EH (cell line): ENCODE measurements at places on chromosomes 12 and 14.

- no peak for DNase-seq
These were observed 67.2 kb upstream of the VASH1 start for GRCh38 chr14:76694106-76694505.

GRCh38 chr14:39666386-39666785, 234.2 kb upstream of the FBXO33 start:
- no peak for DNase-seq

GRCh38 chr12:2735432-2735831, 59.3 kb upstream of the FKBP4 start:
- DNase-seq = no peak

GRCh38 chr12:100141998-100142850, 450 bp downstream of the BLTP3B start:
- DNase-seq = no peak

DNA sequence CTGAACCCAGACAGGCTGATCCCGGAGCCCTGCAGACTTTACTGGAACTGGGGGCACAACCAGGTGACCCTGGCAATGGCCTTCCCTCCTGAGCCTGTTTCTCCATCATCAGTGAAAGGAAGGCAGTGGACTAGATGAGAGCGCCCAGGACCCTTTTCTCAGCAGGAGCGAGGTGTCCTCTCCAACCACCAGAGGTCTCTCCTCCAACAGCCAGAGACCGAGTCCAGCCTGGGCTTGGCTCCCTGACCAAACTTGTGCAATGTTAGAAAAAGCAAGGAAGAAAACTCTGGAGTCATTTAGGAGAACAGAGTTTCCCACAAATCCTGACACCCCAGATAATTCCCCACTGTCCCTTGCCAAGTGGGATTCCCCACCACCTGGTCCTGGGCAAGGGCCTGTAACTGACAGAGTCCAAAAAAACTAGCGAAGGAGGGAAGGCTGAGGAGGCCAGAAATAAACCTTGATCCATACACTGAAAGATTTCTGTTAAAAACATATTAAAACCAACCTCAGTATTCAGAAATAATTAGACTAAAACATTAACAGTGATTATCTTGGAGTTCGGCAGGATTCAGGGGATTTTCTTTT, 9.0 kb downstream of the RPS6KL1 start:
- peak; percentile 74 for DNase-seq

- no peak for DNase-seq
These were observed 4.3 kb upstream of the ZFP36L1 start for GRCh38 chr14:68797121-68797670.

- DNase-seq = no peak
These were observed 171.8 kb upstream of the PWP1 start for GRCh38 chr12:107513636-107514400.

GRCh38 chr14:67572608-67573007, 27.5 kb downstream of the PIGH start:
- no peak for DNase-seq

- DNase-seq = peak; percentile 97
These were observed 105.0 kb downstream of the ETNK1 start for GRCh38 chr12:22729957-22730443.

- DNase-seq = no peak
These were observed 56.1 kb upstream of the FBRSL1 start for GRCh38 chr12:132433641-132434395.

DNA sequence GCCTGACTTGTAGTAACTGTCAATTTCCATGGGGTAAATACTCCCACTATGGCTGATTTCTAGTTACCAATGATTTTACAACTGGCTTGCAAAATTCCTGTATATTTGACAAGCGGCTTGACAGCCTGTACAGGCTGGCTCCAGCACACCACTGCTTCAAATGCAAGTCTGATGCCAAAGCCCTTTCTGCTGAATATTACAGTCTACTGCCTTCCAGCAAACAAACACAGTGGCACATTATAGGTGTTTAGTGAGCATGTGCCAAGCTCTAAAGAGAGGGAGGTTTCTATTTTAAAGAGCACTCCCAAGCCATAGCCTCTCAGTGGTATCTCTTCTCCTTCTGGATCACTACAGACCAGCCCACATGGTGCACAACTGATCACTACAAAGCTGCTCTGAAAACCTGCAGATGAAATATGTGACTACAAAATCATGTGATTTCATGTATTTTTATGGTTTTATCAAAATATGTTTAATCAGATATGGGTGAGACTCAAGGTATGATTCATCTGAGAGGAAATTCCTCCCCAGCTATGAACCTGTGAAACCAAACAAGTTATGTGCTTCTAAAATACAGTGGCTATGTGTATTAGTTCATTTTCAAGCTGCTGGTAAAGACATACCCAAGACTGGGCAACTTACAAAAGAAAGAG, 101.5 kb downstream of the RPAP3 start:
- DNase-seq = peak; percentile 43

DNA sequence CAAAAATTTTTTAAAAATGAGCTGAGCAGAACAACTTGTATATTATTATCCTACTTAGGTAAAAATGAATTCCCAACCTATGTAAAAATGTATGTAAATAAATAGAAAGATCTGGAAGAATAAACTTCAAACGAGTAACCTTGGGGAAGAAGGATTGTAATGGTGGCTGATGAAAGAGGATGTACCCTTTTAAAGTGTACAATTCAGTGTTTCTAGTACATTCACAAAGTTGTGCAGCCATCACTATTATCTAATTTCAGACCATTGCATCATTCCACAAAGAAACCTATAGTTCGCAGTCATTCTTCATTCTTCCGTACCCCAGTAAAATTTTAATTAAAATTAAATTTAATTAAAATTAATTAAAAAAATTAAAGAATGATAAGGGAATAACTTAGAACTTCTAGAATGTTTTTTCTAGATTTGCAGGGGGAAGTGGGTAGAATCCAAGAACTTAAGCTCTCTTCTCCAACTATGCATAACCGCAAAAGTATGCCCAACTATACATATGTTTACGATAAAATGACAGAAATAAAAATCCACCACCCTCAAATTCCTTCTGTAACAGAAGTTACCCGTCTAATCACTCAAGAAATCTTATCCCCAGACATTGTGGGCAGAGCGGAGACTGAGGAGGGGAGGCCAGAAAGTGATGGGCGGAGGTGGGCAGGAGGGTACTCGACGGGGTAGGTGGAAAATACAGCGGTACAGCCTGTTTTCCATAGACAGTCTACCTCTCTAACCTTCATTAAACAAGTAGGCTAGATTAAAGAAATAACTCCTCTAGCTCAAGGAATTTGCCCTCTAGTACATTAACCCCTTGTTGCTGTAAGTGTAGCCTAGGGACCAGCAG, 921 bp downstream of the DEPDC4 start:
- DNase-seq = no peak

DNA sequence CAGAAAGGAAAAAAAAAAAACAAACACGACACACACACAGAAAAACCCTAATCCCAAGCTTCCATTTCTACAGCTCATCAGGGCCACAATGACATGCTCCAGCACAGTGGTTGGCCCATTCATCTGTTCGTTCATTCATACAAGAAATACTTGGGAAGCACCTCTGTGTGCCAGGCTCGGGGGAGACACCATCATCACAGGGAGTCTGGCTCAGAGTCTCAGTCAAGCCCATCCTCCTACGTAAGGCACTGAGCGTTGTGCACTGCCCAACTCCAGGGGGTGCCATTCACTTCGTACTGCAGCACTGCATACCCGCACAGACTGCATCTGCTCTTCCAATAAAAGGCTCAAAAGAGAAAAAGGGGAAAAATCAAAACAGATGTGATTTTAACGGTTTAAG, 15.3 kb downstream of the VPS37B start:
- DNase-seq = peak; percentile 58

- no peak for DNase-seq
These were observed 693 bp downstream of the MAP3K9 start for GRCh38 chr14:70808416-70809224.
